Stimulated activated CD8-positive, alpha-beta memory T cell treated with anti-CD3 and anti-CD28 coated beads, Interleukin-15, amount 100 ng/mL, for 24 hours (primary cell): ENCODE measurements at places on chromosomes 5 and 9.

DNA sequence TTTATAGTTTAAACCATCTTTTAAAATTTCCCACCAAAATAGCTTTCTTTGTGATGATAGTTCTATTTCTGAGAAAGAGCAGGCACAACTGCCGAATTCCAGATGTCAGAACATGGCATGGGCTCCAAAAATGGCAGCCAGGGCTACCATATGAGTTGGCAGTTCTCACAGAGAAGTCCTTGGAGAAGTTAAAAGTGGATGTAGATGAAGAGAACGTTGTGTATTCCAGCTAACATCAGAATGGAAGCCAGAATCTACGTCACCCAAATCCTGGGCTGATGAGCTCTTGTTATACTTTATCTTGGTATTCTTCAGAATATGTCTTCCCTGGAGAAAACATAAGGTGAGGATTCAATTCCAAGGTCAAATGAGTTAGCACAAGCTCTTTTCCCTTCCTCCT, 66.9 kb upstream of the BASP1 start:
- no peak for DNase-seq

GRCh38 chr5:53126521-53126920, 17.0 kb upstream of the MOCS2 start:
- DNase-seq, result no peak

DNA sequence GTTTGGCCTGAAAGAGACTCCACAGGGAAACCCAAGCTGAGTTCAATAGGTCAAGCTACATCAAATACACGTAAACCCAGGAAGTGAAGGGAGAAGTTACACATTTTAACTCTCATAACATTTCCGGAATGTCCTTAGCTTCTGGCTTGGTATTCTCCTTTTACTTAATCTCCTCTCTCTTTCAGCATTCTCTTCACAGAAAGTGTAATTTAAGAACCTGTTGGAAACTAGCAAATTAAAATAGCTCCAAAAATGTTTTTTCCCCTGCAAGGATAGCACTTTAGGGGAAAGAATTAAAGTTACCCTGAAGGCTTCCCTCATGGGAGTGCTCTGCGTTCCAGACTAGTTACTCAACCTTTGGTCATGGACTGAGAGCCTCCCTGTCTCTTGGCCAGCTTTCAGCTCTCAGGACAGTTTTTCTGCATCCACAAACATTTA, 292.7 kb upstream of the TARS1 start:
- DNase-seq, result no peak

- no peak for DNase-seq
Measured at GRCh38 chr5:138962614-138963370, 87.7 kb upstream of the LRRTM2 start.

DNA sequence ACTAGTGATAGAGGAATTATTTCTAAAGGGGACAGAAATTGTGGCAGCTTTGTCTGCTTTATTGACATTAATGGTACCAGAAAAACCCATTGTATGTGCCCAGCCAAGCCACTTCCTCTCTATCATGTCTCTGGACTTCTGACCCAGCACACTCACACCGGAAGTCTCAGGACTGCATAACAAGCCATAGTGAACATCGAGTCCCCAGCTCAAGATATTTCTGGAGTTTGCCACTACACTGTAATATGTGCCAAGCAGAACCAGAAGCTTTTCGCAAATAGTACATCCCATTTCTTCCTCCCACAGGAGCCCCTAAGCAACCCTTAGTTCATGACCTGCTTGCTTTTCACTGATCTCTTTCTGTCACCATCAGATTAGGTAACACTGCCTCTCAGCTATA, 187.4 kb upstream of the GHR start:
- DNase-seq, result no peak
